ENCODE measurements at places on chromosomes 2 and 18.

DNA sequence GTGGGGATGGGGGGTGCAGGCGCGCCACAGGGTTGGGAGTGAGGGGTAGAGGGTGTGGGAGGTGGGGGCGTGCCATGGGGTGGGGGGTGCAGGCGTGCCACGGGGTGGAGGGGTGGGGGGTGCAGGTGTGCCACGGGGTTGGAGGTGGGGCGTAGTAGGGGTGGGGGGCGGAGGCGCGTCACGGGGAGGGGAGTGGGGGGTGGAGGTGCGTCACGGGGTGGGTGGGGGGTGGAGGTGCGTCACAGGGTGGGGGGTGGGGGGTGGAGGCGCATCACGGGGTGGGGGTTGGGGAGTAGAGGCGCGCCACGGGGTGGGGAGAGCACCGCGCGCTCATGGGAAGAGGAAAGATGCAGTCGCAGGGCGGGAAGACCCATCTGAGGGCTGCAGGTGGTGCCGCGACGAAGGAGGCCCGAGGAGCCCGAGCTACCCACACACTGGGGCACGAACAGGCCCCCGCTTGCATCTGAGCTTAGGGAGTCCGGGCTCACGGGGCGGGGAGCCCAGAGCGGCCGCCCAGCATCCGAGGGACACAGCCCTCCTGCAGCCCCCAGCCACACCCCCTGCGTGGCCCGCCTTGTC is 37.5 kb downstream of the SNED1 start:
- no peak for DNase-seq

DNA sequence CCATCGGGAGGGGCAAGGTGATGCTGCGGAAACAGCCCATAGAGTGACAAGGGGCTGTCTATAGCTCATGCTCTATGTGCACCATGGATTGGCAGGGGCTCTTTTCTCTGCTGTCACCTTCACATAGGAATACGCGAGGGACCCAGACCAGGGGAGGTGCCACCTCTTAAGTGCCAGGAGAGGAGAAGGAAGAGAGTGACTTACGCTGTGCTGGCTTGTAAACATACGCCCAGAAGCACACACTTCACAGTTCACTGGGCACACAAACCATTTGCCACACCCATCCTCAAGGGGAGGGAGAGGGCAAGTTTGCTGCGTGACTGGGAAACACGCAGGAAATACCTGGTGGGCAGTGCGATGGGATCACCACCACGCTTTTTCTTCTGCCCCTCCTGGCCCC is 65.1 kb upstream of the GPR45 start:
- no peak for DNase-seq

DNA sequence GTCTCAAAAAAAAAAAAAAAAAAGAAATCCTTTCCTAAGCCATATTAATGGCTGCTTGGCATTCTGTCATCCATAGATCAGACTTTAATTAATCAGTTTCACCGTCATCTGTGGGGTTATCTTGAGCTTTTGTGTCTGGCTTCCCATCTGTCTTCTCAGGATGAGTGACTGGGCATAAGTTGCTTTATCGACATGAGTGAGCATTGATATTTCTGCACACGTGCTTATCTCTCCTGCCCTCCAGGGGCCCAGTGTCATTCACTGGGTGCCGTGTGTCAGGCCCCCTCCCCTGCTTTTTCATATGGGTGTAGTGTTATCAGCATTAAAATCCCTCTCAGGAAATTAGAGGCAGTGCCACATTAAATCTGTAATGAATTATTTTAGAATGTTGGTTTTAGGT is 65.6 kb downstream of the SH3BP4 start:
- DNase-seq, result no peak

DNA sequence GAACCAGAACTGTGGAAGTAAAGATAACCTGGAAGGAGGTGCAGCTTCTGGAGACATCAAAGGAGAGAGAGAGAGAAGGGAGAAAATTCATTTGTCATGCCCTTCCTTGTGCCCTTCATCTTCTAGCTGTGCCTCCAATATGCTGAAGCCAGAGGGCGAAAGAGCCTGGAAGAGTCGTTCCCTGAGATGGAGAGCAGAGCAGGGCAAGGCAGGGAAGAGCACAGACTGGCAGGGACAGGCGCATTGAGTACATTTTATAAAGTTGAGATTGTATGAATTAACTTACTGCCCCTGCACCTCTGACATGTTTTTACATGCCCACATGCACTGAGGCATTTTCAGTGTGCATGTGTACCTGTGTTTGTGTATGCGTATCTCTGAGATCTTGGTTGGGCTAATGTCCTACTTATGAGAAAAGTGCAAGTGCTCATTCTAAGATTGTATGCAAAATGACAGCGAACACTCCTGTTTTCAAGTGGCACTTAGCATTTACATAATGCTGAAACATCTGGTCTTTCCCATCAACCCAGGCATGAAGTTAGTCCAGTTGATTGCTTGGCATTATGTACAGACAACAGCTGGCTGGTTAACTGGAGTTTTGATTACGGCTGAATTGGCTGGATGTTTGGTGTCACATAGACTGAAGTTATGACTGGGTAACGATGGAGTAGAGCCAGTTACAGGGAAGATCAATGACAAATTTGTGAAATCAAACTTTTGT is 23.7 kb upstream of the MMADHC start:
- no peak for DNase-seq

GRCh38 chr2:44889096-44889495 is 52.4 kb upstream of the SIX3 start:
- no peak for DNase-seq

GRCh38 chr18:23560186-23560585 is 26.1 kb downstream of the NPC1 start:
- no peak for DNase-seq

- DNase-seq, result no peak
Observed at GRCh38 chr2:157480182-157480961, 36.5 kb upstream of the CYTIP start.

GRCh38 chr2:239311132-239312040 is 89.4 kb downstream of the HDAC4 start:
- no peak for DNase-seq

DNA sequence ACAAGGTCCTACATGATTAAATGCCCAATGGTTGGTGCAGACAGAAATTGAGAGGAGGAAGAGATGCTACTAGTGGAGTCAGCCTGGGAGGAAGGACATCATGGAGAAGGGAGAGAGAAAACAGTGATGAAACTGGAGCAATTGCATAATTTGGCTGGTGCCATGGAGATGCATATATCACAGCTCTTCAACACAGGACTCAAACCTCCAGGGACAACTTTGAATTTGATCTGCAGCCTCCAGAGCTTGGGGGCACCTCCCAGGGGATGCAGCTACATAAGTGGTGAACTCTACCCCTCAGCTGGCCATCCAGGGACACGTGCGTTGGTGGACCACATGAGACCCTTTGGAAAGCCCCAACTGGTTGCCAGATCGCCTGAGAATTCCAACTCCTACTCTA is 80.4 kb downstream of the CTAGE1 start:
- DNase-seq, result no peak

DNA sequence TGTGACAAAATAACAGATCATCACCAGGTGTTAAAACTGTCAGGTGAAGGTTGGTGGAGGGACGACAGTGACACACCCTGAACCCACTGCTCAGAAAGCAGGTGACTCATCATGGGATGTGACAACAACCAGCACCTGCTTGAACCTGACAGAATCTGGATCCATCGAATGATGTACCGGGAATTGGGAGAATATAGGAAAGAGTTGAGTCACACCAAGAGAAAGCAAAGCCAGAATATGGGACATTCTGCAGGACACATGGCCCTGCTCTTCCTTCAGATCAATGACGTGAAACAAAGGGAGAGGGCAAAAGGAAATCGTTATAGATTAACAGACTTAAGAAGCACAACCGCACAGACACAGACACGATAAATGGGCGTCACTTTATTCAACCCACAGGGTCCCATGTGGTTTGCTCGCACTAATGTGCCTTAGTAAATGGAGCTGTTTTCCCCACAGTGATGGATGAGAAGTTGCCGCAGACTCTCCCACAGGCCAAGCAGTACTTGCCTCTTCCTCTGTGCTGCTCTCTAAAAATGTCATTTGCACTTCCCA is 100.1 kb downstream of the CRACDL start:
- DNase-seq, result peak; percentile 74

DNA sequence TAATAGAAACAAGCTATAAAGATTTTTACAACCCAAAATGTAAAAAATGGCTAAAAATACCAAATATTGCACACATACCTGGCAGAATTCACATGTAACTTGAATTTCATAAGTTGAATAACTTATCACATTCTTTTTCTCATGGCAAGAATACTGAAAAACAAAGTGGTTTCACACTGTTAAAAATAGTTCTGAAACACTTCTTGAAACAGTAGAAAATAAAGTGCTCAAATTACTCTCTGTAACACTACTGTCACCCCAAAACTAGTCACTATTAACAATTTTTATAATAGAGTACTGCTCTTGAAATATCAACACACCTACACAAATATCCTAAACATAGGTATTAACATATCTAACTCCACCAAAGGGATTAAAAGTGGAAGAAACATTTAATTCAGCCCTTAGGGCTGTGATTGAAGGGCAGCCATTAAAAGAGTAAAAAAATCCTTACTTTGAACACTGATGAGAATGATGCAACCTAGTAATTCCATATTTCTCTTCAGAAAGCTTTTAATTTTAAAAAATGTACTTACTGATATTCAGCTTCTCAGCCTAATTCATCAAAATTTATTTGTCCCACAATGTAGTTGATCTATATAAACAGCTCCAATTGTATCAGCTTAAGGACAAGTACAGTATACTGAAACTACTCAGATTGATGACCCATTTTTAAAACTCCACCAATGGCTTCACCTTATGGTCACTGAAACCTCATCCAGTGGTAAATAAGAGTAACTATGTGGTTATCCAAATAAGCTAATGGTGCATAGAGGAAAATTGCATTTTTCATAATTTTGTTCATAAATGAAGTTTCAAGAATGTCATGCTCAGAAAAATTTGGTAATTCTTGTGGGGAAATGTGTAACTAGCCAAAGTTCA is 31.4 kb downstream of the ATF2 start:
- DNase-seq, result no peak

- no peak for DNase-seq
Observed at GRCh38 chr2:215347878-215348277, 36.0 kb downstream of the ATIC start.

- no peak for DNase-seq
Observed at GRCh38 chr2:159202568-159203071, 83.9 kb downstream of the WDSUB1 start.

- DNase-seq, result no peak
Observed at GRCh38 chr2:219459460-219460311, 25.0 kb downstream of the SPEG start.

- DNase-seq, result no peak
Observed at GRCh38 chr2:8268172-8268783, 413.6 kb upstream of the ID2 start.

GRCh38 chr2:36395866-36396265 is 40.3 kb downstream of the CRIM1 start:
- DNase-seq, result no peak

- no peak for DNase-seq
Observed at GRCh38 chr18:7844418-7844817, 277.3 kb downstream of the PTPRM start.
